Transverse colon (tissue), 4 donors: ENCODE measurements at places on chromosomes 5 and 9.

DNA sequence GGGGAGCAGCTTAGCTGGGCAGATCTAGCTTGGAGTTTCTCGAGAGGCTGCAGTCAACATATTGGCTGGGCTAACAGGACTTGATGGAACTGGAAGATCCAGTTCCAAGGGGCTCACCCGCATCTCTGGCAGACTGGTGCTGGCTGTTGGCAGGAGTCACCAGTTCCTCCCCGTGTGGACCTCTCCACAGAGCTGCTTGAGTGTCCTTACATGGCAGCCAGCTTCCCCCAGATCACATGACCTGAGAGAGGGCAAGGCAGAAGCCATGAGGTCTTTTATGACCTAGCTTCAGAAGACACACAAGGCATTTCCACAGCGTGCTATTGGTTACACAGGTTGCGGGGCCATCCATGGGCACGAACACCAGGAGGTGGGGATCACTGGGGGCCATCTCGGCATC, 26.4 kb upstream of the RXRA start:
- DNase-seq = no peak

GRCh38 chr9:114433086-114433485, 45.3 kb upstream of the AKNA start:
- no peak for DNase-seq

GRCh38 chr5:30040488-30041118, 1152.9 kb upstream of the CDH6 start:
- no peak for DNase-seq

DNA sequence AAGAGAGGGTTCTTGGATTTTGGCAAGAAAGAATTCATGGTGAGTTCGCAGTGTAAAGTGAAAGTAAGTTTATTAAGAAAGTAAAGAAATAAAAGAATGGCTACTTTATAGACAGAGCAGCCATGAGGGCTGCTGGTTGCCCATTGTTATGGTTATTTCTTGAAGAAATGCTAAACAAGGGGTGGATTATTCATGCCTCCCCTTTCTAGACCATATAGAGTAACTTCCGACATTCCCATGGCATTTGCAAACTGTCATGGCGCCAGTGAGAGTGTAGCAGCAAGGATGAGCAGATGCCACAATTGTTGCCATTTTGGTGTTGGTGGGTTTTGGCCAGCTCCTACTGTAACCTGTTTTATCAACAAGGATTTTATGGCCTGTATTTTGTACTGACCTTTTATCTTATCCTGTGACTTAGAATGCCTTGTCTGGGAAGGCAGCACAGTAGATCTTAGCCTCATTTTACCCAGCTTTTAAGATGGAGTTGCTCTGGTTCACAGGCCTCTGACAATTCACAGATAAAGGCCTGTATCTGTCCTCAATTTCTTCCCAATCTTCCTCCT, 1026.1 kb upstream of the DMAC1 start:
- DNase-seq = no peak

DNA sequence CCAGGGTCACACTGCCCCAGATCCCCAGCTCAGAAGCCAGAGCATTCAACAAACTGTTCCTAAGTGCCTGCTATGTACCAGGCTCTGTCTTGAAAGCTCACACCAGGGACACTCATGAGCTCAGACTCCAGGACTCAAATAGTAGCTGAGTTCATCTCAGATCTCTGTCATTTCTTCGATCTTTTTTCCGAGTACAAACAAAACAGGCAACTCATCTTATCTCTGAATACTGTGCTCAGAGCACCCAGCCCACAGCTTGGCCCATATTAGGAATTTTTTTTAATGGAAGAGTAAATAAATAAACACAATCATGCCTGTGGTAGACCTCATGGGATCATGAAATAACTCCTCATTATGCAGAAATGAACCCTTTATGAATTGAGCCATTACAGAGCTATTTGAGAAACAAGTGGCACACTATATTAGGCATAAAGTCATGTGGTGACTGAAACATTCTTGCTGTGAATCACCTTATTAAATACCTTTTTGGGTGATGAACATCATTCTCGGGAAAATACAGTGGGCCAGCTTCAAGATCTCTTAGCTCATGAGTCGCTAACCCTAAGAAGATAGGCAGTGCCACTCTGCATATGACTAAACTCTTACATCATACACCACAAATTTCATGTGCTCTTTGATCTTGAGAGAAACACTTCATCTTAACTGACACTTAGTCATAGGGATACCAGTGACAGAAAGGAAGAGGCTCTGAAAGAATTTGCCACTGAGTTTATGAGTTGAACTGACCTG, 9.9 kb downstream of the SH3RF2 start:
- no peak for DNase-seq

DNA sequence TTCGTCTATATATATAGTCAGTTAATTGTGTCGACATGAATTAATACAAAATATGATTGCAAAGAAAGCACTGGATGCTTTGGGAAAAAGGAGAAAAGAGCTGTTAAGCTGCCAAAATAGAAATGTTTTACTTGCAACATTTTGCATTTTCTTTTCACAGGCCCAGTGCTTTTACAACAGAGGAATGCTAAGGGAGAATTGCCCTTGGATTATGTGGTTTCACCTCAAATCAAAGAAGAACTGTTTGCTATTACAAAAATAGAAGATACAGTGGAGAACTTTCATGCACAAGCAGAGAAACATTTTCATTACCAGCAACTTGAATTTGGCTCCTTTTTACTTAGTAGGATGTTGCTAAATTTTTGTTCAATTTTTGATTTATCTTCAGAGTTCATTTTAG, 76.2 kb downstream of the SLF1 start:
- no peak for DNase-seq

DNA sequence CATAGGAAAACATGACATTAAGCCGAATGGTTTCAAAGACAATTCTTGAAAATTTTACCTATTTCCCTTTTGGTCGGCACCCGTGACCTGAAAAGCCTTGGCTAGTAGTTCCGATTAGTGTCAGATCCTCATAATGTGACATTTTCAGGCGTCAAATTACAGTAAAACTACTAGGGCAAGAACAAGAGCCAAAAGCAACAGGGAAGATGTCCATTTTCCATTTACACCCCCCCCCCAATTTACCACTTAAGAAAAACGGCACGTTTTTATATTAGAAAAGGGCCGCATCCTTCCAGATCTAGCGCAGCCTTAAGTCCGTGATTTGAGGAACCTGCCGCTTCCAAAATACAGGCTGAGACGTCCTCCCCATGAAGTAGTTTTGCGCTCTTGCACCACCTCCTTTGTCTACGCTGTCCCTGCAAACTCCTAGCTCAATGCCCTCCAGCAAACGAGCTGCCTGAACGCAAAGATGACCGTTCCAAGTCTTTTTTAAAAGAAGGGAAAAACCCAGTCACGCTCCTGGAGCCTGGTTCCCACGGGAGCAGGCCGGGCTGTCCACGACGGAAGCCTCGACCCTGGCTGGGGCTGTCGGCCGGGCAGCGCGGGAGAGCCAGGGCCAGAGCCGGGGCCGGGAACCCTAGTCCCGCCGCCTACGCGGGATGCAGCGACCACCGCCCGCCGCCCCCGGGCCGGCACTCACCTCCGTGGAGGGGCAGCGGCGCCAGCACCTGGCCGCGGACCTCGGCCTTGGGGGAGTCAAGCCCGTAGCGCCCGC, 616 bp downstream of the RNF130 start:
- peak; percentile 33 for DNase-seq

DNA sequence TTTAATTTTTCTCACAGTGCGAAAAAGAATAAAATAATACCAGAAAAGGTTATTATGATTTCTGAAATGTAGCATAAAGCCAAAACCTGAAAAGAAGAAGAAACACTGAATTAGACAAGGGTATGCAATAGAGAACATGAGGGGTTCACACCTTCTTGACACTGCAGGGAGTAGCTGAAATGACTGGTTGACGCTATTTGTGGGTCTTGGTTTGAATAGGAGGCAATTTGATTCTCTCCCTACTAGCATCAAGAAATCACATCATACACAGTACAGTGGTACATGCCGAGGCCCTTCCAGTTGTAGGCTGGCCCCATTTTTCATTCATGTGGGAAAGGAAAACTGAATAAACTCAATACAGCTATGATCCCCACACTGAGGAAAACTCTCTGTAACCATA, 68.6 kb downstream of the NR3C1 start:
- no peak for DNase-seq

DNA sequence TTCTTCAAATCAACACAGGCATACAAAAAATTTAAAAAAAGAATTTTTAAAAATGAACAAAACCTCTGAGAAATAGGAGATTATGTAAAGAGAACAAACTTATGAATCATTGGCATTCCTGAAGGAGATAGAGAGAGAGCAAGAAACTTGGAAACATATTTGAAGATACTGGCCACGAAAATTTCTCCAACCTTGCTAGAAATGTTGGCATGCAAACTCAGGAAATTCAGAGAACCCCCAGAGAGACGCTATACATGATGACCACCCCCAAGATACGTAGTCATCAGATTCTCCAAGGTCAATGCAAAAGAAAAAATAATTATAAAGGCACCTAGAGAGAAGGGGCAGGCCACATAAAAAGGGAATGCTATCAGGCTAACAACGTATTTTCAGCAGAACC, 472.5 kb downstream of the MTRR start:
- DNase-seq = no peak

GRCh38 chr5:74798977-74799911, 32.2 kb downstream of the NSA2 start:
- DNase-seq = no peak

- DNase-seq = no peak
Measured at GRCh38 chr5:130135506-130135905, 231.2 kb downstream of the CHSY3 start.

GRCh38 chr9:115232181-115232774, 114.3 kb upstream of the TNC start:
- DNase-seq = no peak

DNA sequence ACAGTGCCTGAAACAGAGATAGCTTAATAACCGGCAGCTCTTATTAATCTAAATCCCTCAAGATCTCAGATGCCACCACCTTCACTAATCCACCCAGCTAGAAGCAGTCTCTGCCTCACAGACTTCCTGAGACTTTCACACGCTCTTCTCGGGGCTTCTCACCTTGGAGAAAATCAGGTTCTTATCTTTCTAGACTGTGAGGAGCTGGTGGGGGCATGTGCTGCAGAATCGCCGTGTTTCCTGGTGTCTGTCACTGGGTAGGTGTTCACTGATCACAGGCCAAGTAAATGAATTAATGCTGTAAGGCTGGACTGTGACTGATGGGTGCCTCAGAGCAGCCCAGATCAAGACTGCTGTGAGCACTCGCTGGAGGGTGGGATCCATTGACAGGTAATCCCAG, 101.7 kb downstream of the PSD2 start:
- no peak for DNase-seq

DNA sequence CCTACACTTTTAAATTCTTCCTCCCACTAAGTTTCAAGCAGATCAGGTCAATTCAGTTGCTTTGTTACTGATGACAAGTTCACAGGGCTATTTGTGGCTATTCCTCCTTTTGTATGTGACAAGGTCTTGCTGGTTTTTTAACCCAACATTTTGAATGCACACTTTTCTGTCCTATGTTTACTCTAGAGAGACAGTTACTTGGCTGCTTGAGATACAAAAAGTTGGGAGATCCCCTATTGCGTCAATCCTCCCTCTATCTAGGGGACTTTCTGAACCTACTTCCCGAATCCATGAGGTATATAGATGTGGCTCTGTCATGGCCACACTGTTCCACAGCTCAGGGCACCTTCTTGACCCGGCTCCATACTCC, 386.7 kb downstream of the NTRK2 start:
- DNase-seq = no peak

- no peak for DNase-seq
Measured at GRCh38 chr5:59328709-59329296, 564.7 kb downstream of the PDE4D start.

DNA sequence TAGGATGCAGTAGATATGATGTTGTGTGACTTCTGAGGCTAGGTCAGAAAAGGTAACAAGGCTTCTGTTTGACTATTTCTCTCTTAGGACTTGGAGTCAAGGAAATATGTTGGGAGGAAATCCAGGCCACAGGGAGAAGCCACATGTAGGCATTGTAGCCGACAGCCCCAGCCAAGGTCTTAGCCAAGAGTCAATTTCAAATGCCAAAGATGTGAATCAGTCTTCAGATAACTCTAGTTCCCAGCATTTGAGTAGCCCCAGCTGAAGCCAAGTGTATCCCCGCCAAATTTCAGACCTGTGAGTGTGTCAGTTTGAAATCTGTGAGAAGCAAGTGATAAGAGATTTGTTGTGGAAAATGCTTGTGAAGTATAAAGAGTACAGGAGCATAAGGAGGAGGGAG, 38.1 kb upstream of the ISL1 start:
- no peak for DNase-seq
